NCI-H1436 (cell line): ENCODE measurements at places on chromosomes 6 and 20.

GRCh38 chr6:156747715-156748114, 29.5 kb upstream of the ARID1B start:
- DNase-seq = peak; percentile 21

DNA sequence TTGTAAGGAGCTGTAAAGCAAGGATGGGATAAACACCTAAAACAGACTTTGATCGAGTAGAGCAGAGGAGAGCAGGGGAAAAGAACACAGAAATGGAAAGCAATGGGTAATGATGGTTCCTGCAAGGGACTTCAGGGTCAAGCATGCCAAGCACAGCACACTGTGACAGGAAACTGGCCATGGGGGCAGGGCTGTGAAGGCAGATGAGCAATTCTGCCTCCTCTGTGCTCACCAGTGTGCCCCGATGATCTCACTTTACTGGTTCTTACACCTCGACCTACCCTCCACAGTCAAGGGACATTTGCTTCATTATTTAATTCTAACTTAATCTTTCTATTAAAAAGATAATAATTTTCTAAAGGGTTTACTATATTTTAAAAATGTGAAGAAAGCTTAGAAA, 21.6 kb upstream of the MYB start:
- DNase-seq = no peak

DNA sequence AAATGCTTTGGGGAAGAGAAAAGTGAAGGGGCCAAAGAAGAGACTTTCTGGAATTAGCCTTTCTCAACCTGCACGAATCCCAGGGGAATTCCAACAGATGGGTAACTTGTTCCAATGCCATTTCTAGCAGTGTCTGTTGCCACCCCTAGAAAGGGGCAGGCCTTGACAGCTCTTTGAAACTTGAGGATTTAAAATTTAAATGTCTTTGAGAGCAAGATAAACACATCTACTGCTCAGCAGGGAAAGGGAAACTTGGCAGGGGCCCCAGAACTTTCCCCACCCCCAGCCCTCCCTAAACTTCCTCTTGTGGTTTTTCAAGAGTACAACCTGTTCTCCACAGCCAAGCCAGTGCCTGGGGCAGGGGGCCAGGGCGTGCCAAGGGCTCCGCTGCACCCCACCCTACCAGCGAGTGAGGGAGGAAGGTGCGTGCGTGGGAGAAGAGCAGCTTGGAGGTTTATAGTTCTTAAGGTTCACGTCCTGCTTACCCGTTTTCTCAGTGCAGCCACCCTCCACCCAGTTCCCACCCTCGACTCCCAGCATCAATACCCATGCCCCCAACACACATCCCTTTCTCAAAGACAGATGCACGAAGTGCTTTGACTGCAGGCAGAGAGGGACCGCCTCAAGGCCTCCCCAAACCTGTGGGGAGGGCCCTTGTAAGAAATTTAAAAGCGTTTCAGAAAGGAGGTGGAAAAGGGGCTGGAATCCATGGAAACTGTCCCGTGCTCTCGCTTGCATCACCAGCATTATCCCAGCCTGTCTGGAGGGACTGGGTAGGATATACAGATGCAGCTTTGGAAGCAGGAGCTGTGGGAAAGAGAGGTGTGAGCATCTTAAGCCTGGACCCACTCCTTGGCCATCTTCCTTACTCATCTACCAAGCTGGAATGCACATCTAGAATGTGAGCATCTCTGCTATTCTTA, 4.5 kb upstream of the TAF8 start:
- DNase-seq = peak; percentile 26

DNA sequence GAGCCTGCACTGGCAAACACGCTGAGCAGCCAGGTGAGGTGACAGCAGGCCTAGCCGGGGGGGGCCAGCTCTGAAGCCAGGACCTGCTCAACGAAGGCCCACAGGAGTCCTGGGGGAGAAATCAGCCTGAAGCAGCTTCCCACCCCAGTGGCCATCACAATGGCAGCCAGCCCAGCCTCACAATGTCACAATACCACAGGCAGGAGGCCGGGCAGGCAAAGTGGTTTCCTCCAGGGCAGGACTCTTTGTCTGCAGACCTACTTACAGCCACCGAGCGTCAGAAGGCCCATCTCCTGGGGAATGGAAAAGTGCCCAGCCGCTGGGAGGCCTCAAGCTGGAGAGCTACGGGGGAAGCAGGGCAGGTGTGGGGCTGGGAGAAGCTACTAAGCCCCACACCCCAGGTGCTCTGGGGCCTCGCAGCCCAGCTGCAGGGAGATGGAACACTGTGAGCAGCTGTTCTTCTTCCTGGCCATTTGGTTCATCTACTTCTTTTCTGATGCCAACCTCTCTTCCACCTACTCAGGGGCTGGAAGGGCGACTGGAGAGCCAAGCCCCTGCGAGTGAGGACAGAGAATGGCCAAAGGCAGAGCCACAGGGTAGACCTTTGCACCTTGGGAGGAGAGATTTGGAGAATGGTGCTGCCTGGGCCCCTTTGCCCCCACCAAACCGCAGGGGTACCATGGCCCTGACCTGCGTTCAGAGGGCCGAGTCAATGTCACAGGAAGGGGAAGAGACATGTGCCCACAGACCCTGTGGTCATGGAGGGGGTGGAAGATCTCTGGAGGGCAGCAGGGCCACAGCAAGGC, 22.3 kb upstream of the AVP start:
- peak; percentile 21 for DNase-seq

- no peak for DNase-seq
Measured at GRCh38 chr20:43953919-43954592, 39.4 kb downstream of the TOX2 start.

DNA sequence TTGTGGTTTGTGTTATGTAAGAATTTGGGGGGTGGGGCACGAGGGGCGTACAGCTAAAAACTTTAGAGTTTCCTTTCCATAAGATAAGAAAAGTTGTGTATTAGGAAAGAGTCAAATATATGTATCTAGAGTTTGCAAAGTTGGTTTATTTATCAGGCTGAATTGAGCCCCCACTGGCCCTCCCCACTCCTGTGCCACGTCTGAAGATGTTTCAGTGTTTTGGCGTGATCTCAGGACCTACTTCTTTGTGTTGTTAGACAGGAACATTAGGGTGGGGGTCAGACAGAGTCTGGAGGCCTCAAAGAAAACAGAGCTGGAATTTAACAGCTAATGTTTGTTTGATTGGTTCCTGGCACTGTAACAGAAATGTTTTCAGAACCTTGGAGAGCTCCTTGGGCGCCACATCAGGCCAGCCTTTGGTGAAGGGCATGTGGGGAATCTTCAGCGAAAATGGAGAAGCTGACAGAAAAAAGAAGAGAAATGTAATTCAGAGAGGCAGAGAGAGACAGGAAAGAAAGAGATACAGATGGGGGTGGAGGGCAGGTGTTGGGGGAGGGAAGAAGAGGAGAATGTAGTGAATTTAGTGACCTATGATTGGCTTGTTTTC, 674 bp downstream of the NRSN1 start:
- DNase-seq = no peak

GRCh38 chr20:3452690-3453089, 18.1 kb upstream of the ATRN start:
- no peak for DNase-seq

GRCh38 chr20:12068121-12068520, 150.4 kb downstream of the BTBD3 start:
- no peak for DNase-seq

GRCh38 chr6:145087034-145087433, 648.3 kb downstream of the EPM2A start:
- DNase-seq = no peak

- no peak for DNase-seq
Measured at GRCh38 chr6:150230164-150230561, 87.3 kb downstream of the PPP1R14C start.

DNA sequence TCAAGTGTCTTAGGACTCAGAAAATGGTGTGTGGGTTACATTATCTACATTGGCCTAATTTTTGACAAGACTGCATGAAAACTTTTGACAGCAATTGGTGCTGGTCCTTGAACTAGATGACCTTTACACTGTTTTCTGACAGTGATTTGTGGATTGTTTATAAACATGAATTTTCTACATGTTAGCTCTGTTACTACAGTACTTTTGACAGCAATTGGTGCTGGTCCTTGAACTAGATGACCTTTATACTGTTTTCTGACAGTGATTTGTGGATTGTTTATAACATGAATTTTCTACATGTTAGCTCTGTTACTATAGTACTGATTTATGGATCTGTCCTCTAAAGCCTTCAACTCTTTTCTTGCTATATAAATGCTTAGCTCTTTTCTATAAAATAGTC, 16.7 kb downstream of the KCTD20 start:
- no peak for DNase-seq

GRCh38 chr6:6479785-6480184, 108.7 kb upstream of the LY86 start:
- DNase-seq = no peak

DNA sequence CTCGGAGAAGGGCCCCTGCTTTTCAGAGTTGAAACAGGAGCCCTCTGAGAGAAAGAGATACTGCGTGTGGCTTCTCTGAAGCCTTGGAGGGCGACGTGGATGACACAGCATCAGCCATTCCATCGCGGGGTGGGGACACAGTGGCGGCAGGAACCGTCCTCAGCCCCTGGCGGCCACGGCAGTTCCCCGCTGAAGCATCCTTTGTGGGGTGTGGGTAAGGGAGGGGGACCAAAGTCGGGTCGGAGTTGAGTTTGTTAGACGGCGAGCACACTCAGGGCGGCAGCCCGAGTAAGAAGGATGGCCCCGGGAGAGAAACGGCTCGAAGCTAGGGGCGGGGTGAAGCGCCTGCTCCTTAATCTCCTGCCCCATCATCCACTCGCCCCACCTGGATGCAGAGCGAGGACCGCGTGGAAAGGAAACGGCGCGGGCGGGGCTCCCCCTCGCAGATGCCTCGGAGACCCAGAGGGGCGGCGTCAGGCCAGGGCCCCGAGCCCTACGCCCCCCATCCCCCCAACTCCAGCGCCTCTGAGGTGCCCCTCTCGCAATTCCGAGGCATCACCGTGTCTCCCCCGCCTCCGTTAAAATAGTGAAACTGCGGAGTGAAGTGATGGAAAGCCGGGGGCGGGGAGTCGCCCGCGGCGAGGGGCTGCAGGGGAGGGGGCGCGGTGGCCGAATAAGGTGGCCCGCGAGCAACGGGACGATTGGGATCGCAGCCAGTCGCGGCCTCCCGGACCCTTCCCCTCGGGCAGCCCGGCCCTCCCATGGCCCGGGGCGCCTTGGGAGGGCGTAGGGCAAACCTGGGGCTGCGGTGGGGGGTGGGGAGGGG, 796 bp upstream of the RREB1 start:
- DNase-seq = no peak

DNA sequence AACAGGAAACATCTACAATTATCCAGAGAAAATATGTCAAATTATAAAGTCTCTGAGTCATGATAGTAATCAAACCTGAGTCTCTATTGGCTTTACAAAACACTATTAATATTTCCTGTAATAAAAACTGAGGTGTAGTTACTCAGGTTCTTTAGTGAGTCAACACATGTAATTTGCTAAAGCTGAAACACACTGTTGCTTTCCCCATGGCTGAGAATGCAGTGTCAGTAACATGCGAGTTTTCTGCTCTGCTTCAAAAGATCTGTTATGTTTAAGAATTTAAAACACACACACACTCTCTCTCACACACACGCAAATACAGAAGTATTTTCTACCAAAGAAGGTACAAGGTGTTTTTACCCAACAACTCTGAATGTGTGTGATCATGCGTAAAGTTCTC, 38.6 kb downstream of the ATXN1 start:
- DNase-seq = no peak

DNA sequence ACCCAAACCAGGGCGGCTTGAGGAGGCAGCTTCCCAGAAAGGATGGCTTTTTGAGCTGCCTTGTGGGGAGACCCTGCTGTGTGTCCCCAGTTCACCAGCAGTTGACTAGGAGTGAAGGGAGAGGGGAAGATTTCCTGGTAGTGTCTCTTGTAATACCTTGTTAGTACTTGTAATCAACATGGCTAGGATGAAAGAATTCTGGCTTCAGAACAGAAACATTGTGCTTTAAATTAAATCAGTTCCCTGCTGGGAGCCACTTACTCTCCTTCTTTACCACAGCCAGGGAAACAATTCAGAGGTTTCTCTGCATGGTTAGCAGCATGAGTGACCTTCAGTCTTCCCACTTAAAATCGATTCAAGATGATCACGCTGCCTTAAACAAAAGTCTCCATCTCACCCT, 525.4 kb upstream of the ID4 start:
- DNase-seq = no peak

DNA sequence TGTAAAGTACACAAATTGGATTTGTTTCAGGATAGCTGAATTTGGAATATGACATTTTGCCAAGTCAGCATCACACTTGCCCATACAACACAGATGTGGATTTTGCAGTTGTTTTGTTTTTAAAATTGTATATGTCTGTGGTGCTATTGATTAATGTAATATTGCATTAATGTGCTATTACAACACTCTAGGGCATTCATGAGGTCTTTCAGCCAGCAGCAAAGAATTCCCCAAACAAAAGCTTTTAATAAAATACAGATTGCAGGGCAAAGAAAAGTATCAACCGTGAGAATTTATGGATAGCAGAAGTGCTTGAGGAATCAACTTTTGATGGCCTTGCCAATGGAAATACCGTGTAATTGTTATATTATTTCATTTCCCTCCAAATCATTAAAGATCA, 144.9 kb downstream of the AIG1 start:
- DNase-seq = no peak

GRCh38 chr20:719816-720215, 44.2 kb upstream of the SCRT2 start:
- DNase-seq = no peak

DNA sequence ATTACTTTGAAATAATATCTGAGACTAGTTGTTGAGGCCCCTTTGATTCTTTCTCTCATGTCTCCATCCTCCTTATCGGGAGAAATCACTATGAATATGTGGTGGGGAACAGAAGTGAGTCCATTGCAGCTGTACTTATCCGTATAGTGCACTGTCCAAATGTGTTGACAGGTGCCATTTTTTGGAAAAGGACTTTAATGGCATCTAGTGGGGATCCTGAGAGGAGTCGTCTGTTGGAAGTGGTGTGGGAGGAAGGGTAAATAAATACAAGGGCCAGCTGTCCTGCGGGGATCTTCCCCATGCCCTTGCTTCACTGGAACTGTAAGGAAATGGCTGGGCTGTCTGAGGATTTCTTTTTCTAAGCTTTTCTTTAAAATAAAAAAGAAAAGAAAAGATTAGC, 19.4 kb downstream of the TPX2 start:
- no peak for DNase-seq

DNA sequence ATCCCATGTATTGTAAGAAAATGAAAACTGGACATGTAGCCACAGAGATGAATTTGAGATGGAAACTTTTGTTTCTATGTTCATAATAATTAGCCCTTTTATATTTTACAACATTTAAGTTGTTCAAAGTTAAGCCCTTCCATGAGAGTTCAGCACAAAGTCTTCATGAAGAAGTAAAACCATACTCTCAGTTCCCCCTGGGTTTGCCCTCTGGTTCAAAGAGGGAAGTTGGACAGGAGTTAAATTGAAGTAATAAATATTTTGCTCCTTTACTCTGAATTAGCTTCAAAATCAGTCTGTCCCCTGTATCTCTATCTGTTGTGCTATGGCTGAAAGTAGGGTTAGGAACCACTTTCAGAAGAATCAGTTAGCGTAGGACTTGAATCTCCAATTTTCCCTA, 31.1 kb downstream of the PHACTR2 start:
- no peak for DNase-seq
